ENCODE measurements at places on chromosomes 13 and 19.

GRCh38 chr13:87837946-87838345 is 166.8 kb downstream of the SLITRK5 start:
- no peak for DNase-seq

GRCh38 chr19:35431145-35431807 is 16.8 kb upstream of the FFAR2 start:
- no peak for DNase-seq

DNA sequence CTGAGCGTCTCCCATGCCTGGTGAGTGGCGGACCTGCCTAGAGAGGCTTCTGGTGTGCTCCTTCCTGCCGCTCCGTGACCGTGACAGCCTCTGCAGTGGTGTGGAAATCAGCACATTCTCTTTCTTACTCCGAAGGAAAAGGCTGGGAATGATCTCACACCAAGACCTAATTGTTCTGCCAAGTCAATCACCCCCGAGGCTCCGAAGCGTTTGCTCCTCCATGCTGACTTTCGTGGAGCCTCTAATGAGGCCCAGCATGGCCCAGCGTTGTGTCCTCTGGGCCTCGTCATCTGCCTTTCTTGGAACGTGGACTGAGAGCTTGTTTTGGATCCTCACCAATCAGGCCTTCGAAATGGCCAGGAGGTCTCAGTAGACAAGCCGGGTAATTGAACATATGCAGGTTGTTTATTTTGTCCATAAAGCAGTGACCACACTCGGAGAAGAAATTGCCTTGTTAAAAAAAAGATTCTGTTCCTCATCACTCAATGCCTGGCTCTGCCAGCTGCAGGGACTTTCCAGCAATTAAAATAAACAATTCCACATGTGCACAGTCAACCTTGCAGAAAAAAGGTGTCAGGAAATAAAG is 107.1 kb downstream of the UBL3 start:
- DNase-seq, result no peak

DNA sequence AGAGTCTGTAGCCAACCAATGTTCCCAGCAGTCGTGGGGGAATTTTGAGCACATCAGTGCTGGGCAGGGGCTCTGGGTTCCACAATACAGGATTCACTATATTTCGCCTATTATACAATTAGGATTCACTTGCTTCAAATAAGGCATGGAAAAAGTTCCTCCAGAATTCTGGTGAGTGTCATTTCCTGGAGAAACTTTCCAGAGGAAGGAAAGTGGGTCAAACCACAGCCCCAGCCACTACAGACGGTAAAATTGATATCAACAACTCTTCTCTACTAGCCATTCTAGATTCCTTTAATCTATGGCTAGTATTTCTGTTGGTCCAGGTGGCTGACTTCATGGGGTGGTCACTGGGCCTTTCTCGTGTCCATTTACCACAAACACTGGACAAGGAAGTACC is 10.5 kb downstream of the MYCBP2 start:
- DNase-seq, result no peak

DNA sequence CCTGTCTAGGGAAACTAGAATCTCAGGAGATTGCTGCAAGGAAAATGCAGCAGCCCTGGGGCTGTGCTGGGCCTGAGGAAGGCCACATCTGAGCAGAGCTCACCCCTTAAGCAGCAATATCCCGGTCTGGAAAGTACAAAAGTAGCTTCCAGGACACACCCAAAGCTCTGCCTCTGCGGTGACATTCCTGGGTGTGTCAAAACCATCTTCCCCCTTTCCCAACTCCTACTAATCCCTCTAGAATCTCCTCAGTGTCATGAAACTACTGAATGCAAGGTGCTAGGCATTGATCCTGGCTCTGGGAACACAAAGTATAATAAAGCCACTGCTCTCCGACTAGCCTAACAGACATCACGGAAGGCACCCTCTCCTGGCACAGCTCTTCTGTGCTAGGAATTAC is 5.0 kb downstream of the PBX4 start:
- no peak for DNase-seq

- no peak for DNase-seq
Measured at GRCh38 chr13:103973740-103974139, 907.5 kb upstream of the SLC10A2 start.

DNA sequence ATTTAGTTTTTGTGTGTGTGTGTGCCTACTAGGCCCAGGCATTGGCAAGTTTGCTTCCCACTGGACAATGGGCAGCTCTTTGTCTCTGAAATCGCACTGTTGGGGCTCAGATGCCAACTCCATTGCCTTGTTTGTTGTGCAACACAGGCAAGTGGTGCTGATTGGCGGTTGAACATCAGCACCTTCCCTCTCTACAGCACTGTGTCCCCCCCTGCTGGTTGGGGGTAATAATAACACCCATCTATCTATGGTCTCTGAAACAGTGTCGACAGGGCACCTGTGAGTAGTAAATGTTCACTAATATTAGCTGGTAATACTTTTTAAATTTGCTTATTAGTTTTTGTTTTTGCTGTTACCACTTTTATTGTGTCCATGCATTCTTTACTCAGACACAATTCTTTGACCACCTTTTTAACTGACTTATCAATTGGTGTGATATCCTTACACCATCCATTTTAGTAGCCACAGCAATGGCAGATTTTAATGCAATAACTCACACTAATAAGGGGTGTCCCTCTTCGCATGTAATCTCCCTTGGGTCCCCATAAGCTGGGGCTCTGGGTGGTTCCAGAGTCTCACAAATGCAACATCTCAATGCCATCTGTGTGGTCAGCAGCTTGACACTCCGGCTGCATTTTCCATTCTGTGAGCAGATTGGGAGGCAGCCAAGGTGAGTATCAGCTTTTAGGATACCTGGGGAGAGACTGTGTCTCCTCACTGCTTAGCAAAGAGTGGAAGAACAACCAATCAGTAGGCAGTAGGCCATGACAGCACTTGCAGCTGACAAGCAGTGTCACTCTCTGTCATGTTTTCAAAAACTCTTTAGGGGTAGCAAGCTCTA is 47.7 kb upstream of the UQCRFS1 start:
- no peak for DNase-seq

DNA sequence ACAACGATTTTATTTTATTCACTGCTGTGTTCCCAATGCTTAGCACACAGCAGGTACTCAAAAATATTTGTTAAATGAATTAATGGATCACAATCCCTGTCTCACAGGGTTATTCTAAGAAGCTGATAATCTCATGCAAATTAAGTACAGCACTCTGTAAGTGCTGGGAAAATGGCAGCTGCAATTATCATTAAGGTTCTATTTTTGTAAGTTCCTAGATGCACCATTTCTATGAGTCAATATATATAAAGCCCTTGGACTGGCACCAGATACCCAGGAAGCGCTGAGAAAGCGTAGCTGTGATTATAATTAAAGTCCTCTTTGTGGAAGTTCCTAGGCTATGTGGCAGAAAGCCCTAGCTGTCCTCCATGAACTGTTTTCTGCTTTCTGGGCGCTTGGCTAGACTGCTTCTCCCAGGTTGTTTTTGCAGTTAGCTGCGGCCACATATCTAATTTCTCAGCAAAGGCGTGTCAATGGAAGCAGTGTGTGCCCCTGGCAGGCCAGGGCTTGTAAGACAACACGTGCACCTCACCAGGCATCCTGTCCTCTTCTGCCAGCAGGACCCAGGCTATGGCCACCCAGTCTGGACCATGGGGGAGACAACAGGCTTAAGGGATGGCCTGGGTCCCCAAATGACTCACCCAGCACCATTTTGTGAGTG is 5.2 kb upstream of the SRRM5 start:
- no peak for DNase-seq

DNA sequence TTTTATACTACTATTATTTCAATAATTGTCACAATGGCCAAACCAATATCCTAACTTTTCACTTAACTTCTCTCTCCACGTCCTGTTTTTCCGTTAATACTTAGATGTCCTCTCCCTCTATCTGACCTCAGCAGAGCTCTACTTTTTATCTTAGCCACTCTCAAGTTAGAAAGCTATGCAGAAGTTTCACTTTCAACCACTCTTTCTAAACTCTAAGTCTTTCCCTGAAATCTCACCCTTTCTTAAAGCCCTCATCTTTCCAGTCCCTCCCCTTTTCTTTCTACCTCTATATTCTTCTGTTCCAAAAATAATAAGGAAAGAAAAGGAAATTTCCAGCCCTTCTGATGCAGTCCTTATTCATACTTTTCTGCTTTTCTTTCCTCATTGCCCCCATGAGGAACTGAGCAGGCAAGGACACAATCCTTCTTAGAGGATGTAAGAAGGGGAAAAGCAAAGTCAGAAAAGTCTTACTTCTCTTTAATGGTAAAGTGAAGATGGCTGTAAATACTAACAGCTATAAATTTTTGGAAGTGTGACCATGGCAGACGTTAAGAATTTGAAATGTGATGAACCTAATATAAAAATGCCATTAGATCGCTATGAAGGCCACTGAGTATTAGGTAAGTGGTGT is 23.0 kb downstream of the FAM216B start:
- no peak for DNase-seq

DNA sequence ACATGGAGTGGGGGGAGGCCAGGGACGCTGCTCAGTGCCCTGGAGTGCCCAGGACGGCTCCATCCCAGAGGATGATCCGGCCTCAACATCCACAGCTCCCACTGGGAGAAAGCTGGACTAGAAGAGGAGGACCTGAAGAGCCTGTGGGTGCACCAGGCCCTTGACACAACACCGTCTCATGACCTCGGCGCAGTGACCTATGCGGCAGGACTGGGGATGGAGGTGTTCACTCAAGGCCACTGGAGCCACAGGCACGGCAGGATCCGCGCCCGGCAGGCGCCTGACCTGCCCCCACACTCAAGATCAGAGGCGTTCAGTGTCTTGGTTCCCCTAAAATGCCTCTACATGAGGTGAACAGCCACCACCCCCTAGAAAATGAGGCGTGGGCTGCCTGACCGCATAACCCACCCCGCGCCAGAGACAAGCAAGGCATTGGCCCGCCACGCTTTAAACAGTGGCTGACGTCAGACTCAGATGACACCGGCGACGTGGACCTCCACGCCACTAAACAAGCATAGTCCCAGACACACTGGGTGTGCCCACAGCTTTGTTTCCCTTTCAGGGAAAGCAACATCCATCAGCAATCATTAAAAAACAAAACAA is 8.0 kb downstream of the SGTA start:
- DNase-seq, result no peak

DNA sequence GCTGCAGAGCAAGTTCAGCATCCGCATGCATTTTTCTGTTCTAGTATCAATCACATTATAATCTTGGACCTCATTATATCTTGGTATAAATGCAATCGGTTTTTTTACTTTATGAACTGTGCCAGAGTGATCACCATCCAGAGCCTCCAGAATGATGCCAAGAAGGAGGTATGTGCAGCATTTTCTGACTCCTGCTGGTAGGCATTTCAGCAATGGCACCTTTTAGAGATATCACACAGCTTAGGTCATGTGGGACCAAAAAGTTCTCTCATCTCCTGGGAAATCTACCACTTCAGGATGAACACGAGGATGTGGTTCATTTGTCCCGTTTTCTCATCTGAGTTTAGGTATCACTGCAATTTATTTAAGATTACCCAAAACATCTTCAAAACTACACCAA is 220.4 kb downstream of the VWA8 start:
- no peak for DNase-seq

DNA sequence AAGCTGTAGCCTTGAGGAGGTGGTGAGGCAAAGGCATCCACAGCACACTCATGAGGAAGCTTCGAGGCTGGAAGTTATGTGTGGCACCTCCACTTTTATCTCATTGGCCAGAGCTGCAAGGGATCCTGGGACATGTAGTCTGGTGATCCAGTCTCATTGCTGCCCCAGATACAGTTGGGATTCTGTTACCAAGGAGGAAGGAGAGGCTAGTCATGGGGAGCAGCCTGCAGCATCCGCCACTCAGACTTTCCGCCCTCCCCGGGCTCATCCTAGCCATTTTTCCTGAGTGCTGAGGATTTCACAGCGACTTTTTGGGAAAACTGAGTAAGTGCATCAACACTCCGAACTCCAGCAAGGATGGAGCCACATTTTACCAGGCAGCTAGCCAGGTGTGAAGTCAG is 74.4 kb downstream of the DPF1 start:
- DNase-seq, result no peak

- DNase-seq, result no peak
Measured at GRCh38 chr19:51586103-51586728, 15.1 kb downstream of the ZNF175 start.

DNA sequence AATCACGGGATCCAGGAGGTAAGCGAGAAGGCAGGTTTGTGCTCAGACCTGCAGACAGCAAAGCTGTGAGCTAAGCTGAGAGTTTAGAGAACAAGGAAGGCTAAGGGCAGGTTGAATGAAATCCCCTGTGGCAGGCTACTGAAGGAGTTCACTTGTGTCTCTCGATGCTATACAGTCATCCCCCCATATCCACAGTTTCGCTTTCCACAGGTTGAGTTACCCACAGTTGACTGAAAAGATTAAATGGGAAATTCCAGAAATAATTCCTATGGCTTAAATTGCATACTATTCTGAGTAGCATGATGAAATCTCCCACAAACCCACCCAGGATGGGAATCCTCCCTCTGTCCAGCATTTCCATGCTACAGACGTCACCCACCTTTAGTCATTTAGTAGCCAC is 49.6 kb downstream of the ABCC4 start:
- DNase-seq, result no peak

GRCh38 chr13:113110048-113110851 is 4.7 kb downstream of the F7 start:
- no peak for DNase-seq

GRCh38 chr19:7888145-7888825 is at the start of gene LRRC8E:
Gene LRRC8E (plus strand): TSS chr19:7888510. CDS start chr19:7895604, 7,094 bp downstream.
- no peak for DNase-seq

GRCh38 chr19:49149652-49150105 is 5.5 kb downstream of the HRC start:
- peak; percentile 74 for DNase-seq

GRCh38 chr13:114152285-114152645 is 19.8 kb upstream of the RASA3 start:
- no peak for DNase-seq

- no peak for DNase-seq
Measured at GRCh38 chr13:51959773-51960172, 51.5 kb downstream of the ATP7B start.
